ENCODE measurements at places on chromosomes 3 and 15. TPM values are rescaled to one million over a fixed set of nuclear protein-coding genes. Genes with fewer than 3 reads are reported as not detected.

The EPHB1 gene
- total RNA-seq: 14.6 TPM

The SYNPR gene
- total RNA-seq: 83.5 TPM

The FOXP1 gene
- total RNA-seq: 97.4 TPM

The ATP13A4 gene
- total RNA-seq: 43.9 TPM

DNA sequence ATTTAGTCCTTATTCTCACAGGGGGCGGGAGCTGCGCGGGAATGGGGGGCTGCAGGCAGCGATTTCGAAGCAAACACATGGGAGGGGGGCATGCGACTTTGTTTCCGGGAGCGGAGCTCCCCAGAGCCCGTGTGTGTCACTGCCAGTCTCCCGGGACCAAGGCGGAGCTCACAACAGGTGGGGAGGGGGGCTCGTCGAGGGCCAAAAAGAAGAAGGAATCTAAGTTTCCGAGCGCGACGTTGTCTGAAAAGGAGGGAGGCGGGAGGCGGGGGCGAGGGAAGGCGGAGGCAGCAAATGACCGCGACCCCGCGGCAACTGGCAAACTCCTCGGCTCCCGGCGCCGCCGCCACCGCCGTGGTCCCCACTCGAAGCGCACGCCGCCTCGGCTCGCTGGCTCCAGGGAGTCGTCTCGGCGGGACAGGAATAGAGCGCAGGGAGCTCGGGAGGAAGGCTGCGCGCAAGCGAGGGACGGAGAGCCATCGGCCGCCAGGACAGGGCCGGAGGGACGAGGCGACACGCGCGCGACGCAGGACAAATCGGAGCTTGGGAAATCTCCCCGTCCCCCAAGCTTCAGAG, 1.4 kb downstream of the FOXP1 start:
- peak; percentile 40 for DNase-seq

DNA sequence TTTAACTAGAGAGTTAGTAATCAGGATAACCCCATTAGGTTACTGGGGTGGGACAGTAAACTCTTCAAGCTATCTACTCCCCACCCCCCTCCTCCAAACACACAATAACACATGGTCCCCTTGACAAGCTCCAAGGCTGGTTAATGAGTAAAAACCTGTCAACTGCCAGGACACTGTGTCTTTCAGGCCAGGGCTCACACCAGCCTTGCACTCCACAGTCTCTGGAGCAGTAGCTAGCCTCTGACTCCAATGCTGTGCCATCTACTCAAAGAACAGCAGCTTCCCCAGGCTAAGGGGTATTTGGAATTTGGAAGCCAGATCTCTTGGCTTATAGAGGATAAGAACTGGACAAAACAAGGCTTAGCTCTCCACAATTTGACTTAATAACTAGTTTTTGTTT, 115.8 kb downstream of the LRIG1 start:
- DNase-seq: no peak

GRCh38 chr15:32004249-32004648, 26.1 kb upstream of the CHRNA7 start:
- no peak for DNase-seq

DNA sequence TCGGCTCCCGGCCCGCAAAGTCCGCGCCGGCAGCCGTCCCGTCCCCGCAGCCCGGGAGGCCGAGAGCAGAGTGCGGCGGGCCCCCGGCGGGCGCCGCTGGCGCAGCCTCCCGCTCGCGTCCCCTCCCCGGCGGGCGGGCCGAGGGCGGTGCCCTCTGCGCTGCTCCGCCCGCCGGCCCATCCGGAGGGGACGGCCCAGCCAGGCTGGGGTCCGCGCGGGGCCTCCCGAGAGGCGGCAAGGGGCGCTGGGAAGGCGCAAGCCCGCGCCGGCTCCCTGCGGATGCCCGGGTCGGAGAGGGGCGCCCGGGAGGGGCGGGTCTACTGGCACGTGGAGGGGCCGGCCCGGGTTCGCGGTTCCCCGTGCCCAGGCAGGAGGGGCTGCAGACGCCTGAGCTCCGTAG, at the start of the genes CLCN2 and POLR2H:
CLCN2 (minus strand) TSS at position 74 of the 400 bp plus-strand sequence. CDS start 126 bp downstream, outside the sequence.
POLR2H (plus strand) TSS at position 179 of the 400 bp plus-strand sequence. CDS start 1,783 bp downstream, outside the sequence.
- DNase-seq: peak; percentile 51
